ENCODE measurements at places on chromosomes 3 and 15.

GRCh38 chr15:71597637-71598036 lies 212.7 kb upstream of the NR2E3 start:
- no peak for DNase-seq

DNA sequence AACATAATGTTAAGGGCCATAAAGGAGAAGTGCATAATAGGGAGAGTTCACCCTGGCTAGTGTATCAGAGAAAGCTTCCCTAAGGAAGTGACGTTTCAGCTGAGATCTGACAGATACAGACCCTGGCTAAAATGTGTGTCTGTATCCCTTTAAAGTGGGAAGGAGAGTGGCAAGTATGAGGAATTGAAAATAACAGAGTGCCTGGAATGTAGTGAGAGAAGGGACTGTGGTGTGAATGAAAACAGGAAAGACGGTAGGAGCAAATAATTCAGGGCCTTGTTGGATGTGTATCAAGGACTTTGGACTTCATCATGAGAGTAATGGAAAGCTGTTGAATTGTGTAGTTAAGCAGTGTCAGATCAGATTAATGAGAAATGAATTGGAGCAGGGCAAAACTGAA lies 30.5 kb downstream of the NEO1 start:
- DNase-seq, result peak; percentile 16

DNA sequence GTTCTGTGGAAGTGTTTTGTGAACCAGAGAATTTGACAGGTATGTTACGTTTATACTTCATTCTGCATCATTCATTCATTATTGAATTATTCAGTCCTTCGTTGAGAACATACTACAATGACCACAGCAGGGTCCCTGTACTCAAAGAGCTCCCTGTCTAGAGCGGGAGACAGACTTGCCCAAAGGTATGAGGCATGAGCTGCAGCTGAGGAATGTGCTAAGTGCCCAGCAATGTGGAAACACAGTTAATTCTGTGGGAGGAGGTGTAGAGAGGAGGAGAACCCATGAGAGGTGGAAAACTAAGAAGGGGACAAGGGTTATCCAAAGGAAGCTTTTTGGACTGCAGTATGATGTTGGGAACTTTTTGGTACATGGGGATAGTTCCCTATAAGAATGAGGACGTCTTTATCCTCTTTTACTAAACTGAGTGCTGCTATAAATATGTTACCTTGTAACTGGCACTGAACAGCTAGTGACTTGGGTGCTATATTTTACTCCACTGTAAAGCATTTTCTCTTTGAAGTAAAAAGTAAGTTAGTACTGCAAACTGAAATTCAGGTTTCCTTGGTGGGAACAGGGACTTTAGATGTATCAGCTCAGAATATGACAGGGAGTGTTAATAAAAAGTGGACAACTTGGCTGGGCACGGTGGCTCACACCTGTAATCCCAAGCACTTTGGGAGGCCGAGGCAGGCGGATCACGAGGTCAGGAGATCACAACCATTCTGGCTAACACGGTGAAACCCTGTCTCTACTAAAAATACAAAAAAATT lies 5.7 kb downstream of the SMAD3 start:
- no peak for DNase-seq

DNA sequence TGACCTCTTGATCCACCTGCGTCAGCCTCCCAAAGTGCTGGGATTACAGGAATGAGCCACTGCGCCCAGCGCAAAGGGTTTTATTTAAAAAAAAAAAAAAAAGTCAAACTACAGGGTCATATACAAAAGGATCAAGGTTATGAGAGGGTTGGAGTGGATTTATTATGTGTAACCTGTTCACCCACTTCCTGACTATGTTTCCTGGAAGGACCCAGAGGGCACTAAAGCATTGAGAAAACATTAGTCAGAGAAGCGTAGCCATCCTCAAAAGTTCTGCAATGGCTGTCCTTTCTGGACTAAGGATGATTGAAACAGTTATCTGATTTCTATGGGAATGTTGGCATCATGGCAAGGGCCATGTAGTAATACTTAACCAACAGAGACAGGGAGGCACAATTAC lies 7.3 kb upstream of the SCAPER start:
- no peak for DNase-seq

DNA sequence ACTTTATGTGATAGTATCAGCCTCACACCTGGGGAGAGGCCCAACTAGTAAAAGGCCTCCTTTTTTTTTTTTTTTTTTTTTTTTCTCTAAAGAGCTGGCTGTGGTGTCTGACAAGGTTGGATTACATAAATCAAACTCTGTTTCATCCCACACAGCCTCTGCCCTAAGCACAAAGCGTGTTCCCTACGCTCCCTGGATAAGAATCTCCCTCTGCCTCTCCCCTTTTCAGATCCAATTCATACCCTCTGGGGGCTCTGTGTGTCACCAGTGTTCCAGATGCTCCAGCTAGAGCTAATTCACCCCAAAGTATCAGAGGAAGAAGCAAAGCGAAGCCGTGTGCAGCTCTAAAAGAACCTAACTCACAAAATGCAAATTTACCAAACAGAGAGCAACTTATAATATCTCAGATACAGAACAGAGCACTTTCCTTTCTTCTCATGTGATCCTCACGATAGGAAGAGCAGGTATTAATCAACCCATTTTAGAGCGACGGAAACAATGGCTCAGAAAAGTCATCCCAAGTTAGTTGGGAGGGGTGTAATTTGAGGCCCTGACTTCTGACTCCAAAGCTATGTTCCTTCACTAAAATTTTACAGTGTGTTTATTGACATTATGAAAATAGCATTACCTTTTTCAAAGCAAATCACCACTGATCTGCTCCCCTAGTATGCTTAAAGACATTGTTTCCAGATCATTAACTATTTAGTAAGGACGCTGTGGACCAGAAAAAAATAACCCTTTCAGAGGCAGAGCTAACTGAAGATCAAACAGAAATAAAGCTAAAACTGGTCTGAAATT lies 12.4 kb downstream of the BMF start:
- peak; percentile 61 for DNase-seq

DNA sequence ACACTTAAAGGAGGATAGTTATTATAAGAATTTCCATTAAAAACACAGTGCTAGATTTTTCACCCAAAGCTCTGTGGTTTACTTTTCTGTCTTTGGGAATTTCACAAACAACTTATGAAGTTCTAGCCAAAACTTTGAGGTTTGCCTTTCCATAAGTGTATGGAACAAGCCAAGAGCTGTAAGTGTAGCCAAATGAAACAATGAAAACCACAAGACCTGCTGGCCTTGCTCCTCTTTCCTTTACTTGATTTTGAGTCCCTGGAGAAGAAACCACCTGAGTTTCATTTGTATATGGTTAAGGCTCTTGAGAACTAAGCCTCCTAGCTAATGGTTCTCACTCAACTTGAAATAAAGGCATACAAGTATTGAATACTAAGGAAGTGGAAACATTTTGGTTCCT lies 365.3 kb upstream of the EPHA3 start:
- DNase-seq, result no peak

DNA sequence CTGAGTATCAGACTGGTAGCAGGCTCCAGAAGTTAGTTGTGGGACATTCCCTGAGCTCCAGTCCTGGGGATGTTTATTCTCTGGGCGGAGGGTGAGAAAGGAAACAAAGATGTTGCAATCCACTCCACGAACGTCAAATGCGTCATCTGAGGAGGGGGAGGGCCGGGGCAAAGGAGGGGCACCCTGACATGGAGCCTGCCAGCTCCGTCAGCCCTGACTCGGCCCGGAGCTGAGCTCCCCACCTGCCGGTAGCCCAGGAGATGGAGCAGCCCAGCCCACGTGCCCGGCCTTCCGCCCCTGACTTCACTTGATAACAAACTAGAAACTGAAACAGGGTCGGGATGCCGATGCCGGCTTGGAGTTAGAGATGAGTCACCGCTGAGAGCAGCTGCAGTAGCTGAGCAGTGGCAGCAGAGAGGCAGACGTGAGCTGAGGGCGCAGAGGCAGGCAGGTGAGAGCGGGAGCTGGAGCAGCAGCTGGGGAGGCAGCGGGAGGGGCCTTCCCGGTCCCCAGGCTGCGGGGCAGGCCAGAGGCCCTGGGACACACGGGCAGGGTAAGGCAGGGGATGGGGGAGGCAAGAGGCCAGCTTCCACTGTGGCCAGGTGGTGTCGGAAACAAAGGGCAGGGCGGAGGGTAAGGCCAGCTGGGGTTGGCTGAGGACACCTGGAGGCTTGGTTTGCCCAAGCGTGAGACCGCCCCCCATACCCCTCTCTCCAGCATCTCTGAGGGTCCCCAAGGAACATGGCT lies at the start of gene ISG20:
ISG20 (plus strand) TSS at position 391 of the 747 bp plus-strand sequence; CDS start at position 742, 351 bp downstream.
- DNase-seq, result peak; percentile 50

DNA sequence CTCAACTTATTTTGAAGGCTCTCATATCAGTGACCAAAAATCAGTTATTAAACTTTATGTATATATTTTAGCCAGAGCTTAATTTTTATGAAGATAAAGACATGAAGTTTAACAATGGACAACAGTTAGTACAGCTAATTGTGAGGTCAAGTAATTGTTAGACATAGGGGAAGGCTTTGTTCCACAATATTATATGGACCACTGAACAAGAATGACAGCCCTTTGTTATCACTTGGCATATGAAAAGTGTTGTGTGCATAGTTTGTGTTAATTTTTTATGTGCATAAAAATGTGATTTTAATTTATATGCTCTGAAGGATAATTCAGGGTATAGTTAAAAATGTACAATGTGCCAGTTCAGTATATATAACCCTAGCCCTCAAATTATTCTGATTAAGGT lies 12.0 kb downstream of the DNAJC19 start:
- DNase-seq, result no peak

DNA sequence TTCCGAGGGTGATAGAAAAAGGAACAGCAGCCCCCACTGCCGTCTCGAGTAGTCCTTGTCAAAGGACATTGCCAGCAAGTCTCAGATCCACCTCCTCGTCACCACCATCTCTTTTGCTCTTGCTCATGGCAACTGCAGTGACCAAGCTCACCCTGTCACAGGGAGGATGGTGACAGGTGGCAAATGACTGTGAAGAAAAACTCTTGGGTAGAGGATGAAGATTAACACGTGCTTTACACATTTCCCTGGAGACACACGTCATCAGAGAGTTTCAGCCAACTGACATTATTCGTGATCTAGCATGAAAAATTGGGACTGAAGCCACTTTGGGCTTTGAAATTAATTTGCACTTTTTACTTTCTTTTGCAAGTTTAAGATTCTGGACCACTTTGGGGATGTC lies 174.3 kb downstream of the EBLN2 start:
- no peak for DNase-seq

DNA sequence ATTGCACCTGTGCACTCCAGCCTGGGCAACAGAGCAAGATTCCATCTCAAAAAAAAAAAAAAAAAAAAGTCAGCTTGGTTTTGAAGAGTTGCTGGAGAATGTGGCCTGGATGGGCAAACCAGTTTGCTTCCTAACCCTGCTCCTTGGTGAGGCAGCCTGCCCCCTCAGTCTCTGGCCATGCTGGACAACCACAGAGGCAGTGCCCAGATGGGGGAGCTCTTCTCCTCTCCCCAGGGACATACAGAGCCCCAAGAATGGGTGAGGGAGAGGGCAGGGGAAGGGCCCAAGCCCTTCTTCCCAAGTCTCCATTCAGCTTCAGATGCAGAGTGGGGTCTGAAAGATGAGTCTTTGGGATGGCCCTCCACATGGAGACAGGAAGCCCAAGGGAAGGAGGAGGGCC lies 27.9 kb downstream of the CD276 start:
- DNase-seq, result no peak

DNA sequence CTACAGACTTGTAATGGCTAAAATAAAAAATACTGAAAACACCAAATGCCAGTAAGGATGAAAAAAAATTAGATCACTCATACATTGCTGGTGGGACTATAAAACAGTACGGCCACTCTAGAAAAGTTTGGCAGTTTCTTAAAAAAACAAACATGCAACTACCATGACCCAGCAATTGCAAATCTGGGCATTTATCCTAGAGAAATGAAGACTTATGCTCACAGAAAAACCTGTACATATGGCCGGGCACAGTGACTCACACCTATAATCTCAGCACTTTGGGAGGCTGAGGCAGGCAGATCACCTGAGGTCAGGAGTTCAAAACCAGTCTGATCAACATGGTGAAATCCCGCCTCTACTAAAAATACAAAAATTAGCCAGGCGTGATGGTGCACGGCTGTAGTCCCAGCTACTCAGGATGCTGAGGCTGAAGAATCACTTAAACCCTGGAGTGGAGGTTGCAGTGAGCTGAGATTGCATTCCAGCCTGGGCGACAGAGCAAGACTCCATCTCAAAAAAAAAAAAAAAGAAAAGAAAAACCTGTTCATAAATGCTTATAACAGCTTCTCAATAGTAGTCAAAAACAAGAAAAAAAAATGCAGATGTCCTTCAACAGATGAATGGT lies 5.6 kb downstream of the TP53BP1 start:
- no peak for DNase-seq

DNA sequence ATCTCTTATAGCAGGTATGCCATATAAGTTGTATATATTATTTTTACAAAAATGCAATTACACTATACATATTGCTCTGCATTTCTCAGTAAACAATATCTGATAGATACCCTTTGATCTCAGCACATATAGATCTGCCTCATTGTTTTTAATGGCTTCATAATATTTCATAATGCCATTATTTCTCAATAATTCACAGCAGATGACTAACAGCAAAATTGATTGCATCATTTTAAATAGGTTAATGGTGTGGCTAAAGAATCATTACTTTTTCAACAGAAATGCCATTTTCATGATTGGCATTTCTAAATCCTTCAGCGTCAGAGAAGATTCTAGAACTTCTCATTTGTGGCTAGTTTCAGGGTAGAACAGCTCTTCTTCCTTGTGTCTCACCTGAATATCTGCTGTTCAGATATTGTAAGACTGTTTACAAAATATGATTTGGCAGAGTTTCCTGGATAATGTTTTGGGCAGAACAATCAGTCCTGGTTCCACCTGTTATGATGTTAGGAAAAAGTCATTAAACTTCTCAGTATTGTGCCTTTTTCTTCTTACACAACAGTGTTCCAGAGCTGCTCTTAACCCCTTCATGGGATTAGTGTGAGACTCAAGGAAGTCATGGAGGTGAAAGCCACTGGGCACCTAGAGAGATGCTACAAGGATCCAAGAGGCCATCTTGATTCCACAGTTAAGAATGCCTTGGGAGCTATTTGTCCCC lies 397.6 kb upstream of the THBS1 start:
- DNase-seq, result no peak

DNA sequence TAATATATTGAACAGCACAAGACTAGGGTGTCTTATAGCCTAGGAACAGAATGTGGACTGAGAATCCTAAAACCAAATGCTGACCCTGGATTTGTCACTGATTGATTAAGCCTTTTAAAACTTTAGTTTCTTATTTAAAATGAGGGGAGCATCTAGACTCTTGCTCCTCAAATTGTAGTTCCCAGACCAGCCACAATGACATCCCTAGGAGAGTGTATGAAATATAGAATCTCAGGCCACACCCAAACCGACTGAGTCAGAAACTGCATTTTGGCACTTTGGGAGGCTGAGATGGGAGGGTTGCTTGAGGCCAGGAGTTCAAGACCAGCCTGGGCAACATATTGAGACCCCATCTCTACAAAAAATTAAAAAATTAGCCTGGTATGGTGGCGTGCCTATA lies 287.8 kb upstream of the UMPS start:
- DNase-seq, result no peak

GRCh38 chr3:165521131-165521871 lies 315.9 kb downstream of the BCHE start:
- no peak for DNase-seq

DNA sequence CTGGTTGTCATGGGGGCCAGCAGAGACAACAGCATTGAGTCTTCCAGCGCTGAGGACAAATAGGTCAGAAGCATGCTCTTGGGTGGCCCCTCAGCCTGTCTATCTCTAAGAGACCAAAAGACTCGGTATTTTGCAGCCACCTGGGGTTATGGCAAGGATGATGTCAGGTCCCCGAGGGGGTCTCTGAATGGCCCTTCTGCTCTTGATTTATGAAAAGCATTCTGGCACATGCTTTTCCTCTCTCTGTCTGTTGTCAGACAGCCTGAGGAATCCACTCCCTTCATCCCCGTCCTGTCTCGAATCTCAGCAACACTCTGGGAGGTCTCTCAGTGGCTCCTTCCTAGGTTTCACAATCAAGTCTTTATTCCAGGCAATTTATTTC lies 156.6 kb upstream of the RGMA start:
- no peak for DNase-seq

Measured in SK-N-SH (cell line).